Body of pancreas (tissue), 4 donors: ENCODE measurements at places on chromosomes 7 and 10. TPM values are rescaled to one million over a fixed set of nuclear protein-coding genes. Genes with fewer than 3 reads are reported as not detected.
A peak's percentile ranks its signal among the peaks of the same experiment; 100 is the strongest.

DNA sequence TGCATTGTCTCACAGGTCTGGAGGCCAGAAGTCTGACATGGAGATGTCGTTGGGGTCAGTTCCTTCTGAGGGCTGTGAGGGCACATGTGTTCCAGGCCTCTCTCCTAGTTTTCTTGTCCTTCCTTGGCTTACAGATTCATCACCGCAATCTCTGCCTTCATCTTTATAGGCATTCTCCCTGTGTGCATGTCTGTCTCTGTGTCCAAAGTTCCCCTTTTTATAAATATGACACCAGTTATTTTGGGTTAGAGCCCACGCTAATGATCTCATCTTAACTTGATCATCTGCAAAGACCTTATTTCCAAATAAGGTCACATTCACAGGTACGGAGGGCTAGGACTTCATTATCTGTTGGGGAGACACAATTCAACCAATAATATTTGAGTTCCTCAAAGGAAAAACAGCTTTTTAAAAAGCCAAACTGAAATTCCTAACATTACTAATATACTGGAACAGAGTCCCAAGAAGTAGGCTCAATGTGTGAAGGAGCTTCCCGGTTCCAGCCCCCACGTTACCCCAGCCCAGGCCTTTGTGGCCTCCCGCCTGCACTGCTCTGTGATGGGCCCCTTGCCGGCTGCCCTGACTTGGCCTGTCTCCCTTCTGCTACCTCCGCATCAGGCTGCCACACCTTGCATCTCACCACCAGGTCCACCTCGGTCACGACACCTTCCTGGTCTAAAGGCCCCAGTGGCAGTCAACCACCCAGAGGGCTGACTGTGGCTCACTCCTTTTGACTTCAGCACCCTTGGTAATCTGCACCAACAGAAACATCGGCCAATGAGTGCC lies 142.7 kb downstream of the KCNMA1 start:
- no peaks in the 10 kb centered on the region for H3K36me3 ChIP-seq
- no peak for DNase-seq
- peaks cover 48% of the 10 kb centered on the region for H3K4me1 ChIP-seq
- H3K4me3 ChIP-seq = no peak overlapping the region
- no peaks in the 10 kb centered on the region for H3K27me3 ChIP-seq

GRCh38 chr10:102863660-102864059 lies 5.6 kb upstream of the AS3MT start:
- peaks cover 28% of the 10 kb centered on the region for H3K4me1 ChIP-seq
- H3K36me3 ChIP-seq = no peaks in the 10 kb centered on the region
- H3K27me3 ChIP-seq = no peaks in the 10 kb centered on the region

- no peak overlapping the region for H3K27ac ChIP-seq
- peaks cover 15% of the 10 kb centered on the region for H3K4me1 ChIP-seq
- no peaks in the 10 kb centered on the region for H3K36me3 ChIP-seq
- H3K4me3 ChIP-seq = no peak overlapping the region
- no peaks in the 10 kb centered on the region for H3K27me3 ChIP-seq
These were observed 79.4 kb upstream of the C1GALT1 start for GRCh38 chr7:7102906-7103305.

GRCh38 chr7:148303295-148304082 lies 287.1 kb upstream of the C7orf33 start:
- H3K4me1 ChIP-seq = no peaks in the 10 kb centered on the region
- H3K27ac ChIP-seq = no peak overlapping the region
- no peaks in the 10 kb centered on the region for H3K27me3 ChIP-seq
- no peaks in the 10 kb centered on the region for H3K36me3 ChIP-seq
- peak; percentile 25 for DNase-seq
- H3K4me3 ChIP-seq = no peak overlapping the region

GRCh38 chr7:158956805-158957509 lies 100.6 kb downstream of the DYNC2I1 start:
- H3K36me3 ChIP-seq = no peaks in the 10 kb centered on the region
- no peak for DNase-seq
- no peaks in the 10 kb centered on the region for H3K4me1 ChIP-seq
- no peaks in the 10 kb centered on the region for H3K27me3 ChIP-seq
- no peak overlapping the region for H3K4me3 ChIP-seq

DNA sequence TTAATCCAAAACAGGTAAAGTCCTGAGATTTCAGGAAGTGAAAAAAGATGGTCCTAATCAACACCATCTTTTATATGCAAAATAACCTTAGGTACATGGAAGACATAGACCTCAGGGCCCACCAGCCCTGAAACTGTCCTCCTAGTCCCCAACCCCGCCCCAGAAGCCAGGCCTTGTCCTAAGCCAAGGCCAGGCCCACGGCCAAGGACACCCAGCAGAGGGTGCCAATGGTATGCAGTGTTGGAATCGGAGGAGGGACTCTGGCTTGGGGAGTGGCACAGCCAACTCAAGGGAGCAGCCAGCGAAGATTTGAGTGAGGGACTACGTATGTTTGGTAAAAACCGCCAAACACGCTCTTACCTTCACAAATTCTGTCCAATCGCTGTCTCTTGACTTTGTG lies 96.7 kb downstream of the ZRANB1 start:
- H3K27ac ChIP-seq = peak overlapping the region; percentile 60
- H3K27me3 ChIP-seq = no peaks in the 10 kb centered on the region
- H3K36me3 ChIP-seq = no peaks in the 10 kb centered on the region
- H3K4me3 ChIP-seq = no peak overlapping the region
- H3K4me1 ChIP-seq = peaks cover 65% of the 10 kb centered on the region
- peak; percentile 83 for DNase-seq

DNA sequence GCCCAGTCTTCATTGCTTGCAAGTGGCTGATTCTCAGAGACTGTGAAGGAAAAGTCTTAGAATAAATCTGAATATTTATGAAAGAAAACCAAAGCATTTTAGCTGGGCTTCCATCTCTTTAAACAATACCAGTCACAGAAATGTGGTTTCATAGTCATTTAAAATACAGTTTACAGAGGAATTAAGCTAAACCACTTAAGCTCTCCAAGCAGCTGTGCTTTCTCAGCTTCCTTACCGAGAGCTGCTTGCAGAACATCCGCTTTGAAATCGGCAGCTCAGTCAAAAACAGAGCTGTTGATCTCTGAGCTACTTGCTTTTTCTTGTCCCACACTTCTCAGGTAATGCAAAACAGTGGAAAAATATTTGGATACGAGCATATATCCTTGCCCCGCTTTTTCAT lies 134.5 kb downstream of the DYNC1I1 start:
- H3K36me3 ChIP-seq = no peaks in the 10 kb centered on the region
- no peaks in the 10 kb centered on the region for H3K4me1 ChIP-seq
- H3K27ac ChIP-seq = no peak overlapping the region
- no peak for DNase-seq

The UCN3 gene
- 1.0 TPM for total RNA-seq

The FAM25A gene
- not detected for total RNA-seq
